ENCODE measurements at places on chromosomes 4 and X. TPM values are rescaled to one million over a fixed set of nuclear protein-coding genes. Genes with fewer than 3 reads are reported as not detected.
A peak's percentile ranks its signal among the peaks of the same experiment; 100 is the strongest.

GRCh38 chrX:77658886-77659285, 127.1 kb downstream of the ATRX start:
- no peak overlapping the region for H3K4me3 ChIP-seq
- H3K4me1 ChIP-seq = no peaks in the 10 kb centered on the region
- DNase-seq = no peak
- no peak overlapping the region for H3K27ac ChIP-seq
- H3K36me3 ChIP-seq = no peaks in the 10 kb centered on the region
- no peaks in the 10 kb centered on the region for H3K27me3 ChIP-seq

DNA sequence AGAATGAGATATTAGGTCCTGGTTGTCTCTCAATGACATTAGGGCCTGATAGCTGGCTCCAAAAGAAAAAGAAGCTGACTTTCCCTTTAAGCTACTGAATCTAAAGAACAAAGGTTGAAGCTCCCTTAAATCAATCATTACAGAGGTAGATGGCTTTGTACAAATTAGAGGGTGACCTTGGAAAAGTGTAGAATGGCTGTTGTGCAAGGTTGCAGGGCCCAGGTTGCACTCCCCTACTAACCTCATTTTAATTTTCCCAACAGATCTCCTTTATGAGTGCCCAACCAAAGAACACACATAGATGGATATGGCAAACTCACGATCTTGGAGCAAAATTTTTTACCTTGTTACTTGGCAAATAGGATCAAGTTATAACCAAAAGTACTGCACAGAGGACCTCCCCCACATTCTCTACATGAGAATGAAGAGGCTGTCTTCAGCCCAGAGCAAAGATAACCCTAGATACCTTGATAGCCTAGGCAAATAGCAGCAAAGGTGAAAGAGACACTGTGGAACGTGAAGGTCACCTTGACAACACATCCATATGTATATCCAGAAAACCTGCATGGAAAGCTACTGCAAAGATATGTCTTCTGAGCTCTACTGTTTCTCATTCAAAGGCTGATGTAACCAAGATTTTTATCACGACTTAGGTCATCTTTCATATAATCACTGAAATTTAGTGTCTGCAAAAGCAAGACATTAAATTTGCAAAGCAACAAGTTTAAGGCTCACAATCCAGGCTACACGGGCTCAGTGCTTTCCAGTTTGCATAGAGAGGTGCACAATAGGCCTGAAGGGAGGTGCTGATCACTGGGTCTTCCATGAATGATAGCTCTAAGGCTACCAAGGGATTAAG, 23.0 kb downstream of the KLB start:
- H3K4me3 ChIP-seq = no peak overlapping the region
- no peak for DNase-seq
- H3K4me1 ChIP-seq = no peaks in the 10 kb centered on the region

DNA sequence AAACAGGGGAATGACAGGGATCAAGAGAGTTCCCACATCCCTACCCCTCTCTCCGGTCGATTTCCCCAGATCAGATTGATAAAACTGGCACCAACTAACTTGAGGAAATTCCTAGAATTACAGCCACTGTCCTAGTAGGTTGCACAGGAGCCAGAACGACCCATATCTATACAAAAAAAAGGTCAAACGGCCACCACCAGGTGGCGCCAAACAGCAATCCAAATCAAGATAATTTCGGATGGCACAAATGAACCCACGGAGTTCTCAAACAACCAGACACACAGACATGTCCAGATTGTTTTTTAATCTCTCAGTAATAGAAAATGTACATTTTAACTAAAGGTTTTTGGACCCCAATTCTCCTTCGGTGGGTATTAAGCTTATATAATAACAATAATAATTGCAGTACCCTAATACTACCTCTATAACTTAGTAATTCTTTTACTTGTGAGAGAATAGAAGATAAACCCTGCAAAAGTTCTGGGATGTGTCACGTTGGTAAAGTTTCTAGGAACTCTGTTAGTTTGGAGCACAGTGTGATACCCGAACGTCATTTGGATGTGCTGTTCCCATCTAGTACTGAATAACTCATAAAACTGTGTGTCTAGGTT, 212.6 kb downstream of the SPOCK3 start:
- no peak overlapping the region for H3K27ac ChIP-seq
- no peaks in the 10 kb centered on the region for H3K27me3 ChIP-seq
- no peak overlapping the region for H3K4me3 ChIP-seq
- no peaks in the 10 kb centered on the region for H3K4me1 ChIP-seq

GRCh38 chr4:63637270-63637669, 772.0 kb downstream of the TECRL start:
- no peaks in the 10 kb centered on the region for H3K4me1 ChIP-seq
- no peak overlapping the region for H3K4me3 ChIP-seq
- H3K27ac ChIP-seq = no peak overlapping the region
- DNase-seq = no peak

- no peaks in the 10 kb centered on the region for H3K36me3 ChIP-seq
- H3K27ac ChIP-seq = no peak overlapping the region
Measured at GRCh38 chr4:105548483-105548882, 3.9 kb upstream of the ARHGEF38 start.

DNA sequence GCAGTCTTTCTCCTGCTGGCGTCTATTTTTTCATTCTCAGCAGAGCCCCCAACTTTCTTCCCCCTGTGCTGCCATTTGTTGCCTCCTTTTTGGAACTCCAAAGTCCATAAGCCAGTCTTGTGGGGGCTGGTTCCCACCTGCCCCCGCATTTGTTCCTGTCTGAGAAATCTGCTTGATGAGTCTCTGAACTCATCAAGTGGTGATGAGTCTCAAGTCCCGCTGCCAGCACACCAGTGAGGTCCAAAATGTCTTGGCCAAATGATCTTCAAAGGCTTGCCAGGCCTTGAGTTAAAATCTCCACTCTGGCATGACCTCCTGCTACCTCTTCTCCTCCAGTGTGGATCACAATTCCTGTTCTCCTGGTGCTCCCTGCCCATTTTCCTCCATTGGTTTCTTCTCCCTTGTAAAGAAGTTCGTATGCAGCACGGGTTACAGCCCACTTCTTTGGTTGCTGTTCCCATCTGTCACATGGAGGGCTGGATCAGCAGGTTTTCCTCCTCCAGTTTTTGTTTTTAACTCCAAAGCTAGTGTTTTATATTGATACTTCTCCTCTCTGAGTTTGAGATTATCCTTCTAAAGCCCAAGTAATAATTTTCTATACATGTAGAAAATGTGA, 72.7 kb upstream of the LIMCH1 start:
- DNase-seq = no peak
- H3K27ac ChIP-seq = no peak overlapping the region
- no peaks in the 10 kb centered on the region for H3K36me3 ChIP-seq
- H3K4me3 ChIP-seq = no peak overlapping the region
- H3K4me1 ChIP-seq = no peaks in the 10 kb centered on the region
- no peaks in the 10 kb centered on the region for H3K27me3 ChIP-seq

DNA sequence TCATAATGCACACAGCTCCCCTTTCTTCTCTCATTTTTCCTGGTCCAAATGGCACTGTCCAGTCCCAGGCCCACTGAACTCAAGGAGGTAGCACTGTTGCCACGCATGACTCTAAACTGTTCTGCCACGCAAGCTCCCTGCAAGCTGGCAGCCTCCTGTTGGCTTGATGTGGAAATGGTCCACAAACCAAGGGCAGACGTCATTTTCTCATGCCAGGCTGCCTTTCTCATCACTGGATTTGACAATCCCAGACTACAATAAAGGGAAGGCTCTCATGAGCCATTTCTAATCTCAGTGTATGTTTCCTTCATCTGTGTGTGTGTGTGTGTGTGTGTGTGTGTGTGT, 22.4 kb downstream of the OTOP1 start:
- H3K36me3 ChIP-seq = no peaks in the 10 kb centered on the region
- H3K27me3 ChIP-seq = no peaks in the 10 kb centered on the region
- H3K27ac ChIP-seq = no peak overlapping the region
- no peaks in the 10 kb centered on the region for H3K4me1 ChIP-seq

GRCh38 chr4:175947117-175947722, 118.4 kb upstream of the WDR17 start:
- peak; percentile 3 for DNase-seq
- no peaks in the 10 kb centered on the region for H3K36me3 ChIP-seq
- H3K27me3 ChIP-seq = no peaks in the 10 kb centered on the region
- H3K27ac ChIP-seq = no peak overlapping the region

DNA sequence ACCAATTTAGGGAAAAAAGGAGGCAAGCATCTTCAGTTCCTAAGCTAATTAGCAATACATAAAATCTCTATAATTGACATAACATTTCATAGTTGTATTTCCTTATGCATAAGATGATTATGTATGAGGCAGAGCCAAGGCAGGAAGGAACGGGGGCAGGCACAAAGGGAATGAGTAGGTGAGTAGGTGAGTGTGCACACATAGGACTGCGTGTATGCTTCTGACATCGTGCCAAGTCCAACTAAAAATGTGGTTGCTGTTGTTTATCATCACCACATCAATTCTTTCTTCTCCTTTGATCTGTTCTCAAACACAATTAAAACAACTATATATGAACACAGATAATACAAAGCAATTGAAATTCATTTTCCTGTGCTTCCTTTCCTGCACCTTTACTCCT, 131.2 kb downstream of the UNC5C start:
- H3K36me3 ChIP-seq = no peaks in the 10 kb centered on the region
- H3K4me1 ChIP-seq = no peaks in the 10 kb centered on the region
- no peak for DNase-seq
- no peaks in the 10 kb centered on the region for H3K27me3 ChIP-seq
- no peak overlapping the region for H3K4me3 ChIP-seq
- H3K27ac ChIP-seq = no peak overlapping the region

GRCh38 chr4:138310498-138310897, 68.3 kb upstream of the SLC7A11 start:
- no peak for DNase-seq
- no peaks in the 10 kb centered on the region for H3K27me3 ChIP-seq
- H3K4me3 ChIP-seq = no peak overlapping the region
- no peak overlapping the region for H3K27ac ChIP-seq
- H3K36me3 ChIP-seq = no peaks in the 10 kb centered on the region

DNA sequence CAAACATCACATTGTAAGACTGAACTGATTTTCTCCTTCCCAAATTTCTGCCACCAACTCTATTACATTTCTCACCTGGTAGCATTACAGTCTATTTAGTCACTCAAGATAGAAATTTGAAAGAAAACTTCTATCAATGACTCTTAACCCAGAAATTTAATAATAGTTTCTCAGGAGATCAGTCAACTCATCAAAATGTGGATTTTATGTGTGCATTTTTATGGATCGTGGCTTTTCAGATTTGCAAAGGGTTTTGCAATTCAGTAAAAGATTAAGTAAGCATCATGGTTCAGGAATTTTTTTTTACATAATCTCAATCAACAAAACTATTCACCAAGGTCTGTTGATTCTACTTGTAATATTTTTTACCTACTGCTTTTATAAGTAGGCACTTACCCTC, 111.1 kb downstream of the CFAP299 start:
- H3K27me3 ChIP-seq = no peaks in the 10 kb centered on the region
- no peaks in the 10 kb centered on the region for H3K4me1 ChIP-seq
- no peak overlapping the region for H3K4me3 ChIP-seq
- no peak overlapping the region for H3K27ac ChIP-seq

DNA sequence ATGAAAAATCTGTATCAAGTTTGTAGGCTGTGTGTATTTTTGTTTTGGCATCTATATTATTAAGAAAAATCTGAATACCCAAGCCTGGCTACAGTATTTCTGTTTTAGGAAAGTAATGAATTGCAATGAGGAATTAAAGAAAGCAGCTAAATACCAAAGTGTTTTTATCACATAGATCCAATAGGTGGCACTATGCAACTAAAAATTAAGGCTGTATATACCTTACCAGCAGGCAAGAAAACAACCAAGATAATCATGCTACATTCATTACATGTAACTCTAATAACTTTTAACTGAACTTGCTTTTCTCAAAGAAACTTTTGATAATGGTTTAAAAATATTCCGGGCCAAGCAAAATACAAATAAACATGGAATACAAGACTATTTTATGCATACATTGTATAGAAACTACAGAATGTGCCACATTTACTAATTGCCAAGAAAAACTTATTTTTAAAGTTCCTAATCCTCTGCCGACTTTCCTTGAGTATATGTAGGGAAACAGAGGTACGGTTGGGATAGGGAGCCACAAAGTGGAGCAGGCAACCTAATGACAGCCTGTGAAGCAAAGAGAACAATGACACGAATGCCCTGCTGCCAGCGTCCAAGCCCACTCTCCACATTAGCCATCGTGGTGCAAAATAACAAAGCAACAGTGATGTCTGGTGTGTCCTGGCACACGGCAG, 63.7 kb downstream of the SEC24D start:
- H3K36me3 ChIP-seq = peaks cover 4% of the 10 kb centered on the region
- H3K27ac ChIP-seq = no peak overlapping the region
- H3K4me1 ChIP-seq = no peaks in the 10 kb centered on the region
- peak; percentile 44 for DNase-seq
- H3K27me3 ChIP-seq = no peaks in the 10 kb centered on the region

DNA sequence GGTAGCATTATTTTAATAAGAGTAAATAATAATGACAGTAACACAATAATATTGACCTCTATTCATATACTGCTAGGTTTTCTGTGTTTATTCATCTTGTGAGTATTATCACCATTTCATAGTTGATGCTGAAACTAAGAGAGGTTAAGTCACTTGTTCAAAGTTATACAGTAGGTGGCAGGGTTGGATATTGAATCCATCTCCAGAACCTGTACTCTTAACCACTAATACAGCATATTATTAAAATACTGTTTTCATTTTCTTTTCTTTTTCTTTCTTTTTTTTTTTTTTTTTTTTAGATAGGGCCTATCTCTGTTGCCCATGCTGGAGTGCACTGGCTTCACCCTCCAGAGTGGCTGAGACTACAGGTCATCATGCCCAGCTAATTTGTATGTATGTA, 7.1 kb upstream of the ELF2 start:
- no peaks in the 10 kb centered on the region for H3K27me3 ChIP-seq
- no peaks in the 10 kb centered on the region for H3K36me3 ChIP-seq
- no peak overlapping the region for H3K27ac ChIP-seq
- H3K4me1 ChIP-seq = no peaks in the 10 kb centered on the region

DNA sequence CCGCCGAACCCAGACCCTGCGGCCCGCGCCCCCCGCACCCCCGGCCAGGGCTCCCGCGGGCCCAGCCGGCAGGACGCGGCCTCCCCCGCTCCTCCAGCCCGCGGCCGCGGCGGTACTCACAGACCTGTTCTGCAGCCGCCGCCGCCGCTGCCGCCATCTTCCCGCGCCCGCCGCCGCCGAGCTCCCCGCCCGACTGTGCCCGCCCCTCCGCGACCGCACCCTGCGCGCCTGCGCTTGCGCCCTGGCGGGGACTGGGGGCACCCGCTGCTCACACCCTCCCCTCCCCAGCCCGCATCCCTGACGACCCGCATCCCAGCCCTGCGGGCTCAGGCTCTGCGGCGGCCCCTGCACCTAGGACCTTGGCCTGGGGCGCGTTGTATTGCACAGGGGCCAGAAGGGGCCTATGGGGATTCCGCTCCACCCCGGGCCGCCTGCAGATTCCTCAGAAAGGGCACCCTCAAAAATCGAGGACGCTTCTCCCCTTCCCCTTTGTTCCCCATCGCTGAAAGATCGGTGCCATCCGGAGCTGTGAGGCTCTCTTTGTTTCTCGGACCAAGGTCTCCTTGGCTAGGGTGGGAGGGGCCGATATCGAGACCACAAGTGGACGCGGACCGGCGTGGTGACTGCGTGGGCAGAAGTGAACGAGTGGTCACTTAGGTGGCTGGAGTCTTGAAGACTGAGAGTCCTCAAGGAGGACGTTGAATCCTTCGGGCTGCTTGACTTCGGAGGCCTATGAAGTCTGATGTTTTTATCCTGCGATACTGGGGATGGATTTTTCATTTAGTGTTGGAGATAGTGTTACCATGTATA, at the start of gene SGCB:
SGCB (minus strand) TSS at position 197 of the 810 bp plus-strand sequence; CDS start at position 157, 40 bp downstream.
- H3K27ac ChIP-seq = no peak within 1 kb of the TSS
- peaks cover 10% of the 10 kb centered on the region for H3K4me1 ChIP-seq
- H3K4me3 ChIP-seq = peak within 1 kb of the TSS; percentile 57
- no peaks in the 10 kb centered on the region for H3K27me3 ChIP-seq
- H3K36me3 ChIP-seq = no peaks in the 10 kb centered on the region

Gene NAP1L3
- 9.0 TPM for total RNA-seq

Gene MORF4L2
- 110 TPM for total RNA-seq

Gene TRIM60
- not detected for total RNA-seq

Gene FGF13
- not detected for total RNA-seq

Gene COX7B2
- not detected for total RNA-seq
